ENCODE measurements at places on chromosomes 5 and 9.

DNA sequence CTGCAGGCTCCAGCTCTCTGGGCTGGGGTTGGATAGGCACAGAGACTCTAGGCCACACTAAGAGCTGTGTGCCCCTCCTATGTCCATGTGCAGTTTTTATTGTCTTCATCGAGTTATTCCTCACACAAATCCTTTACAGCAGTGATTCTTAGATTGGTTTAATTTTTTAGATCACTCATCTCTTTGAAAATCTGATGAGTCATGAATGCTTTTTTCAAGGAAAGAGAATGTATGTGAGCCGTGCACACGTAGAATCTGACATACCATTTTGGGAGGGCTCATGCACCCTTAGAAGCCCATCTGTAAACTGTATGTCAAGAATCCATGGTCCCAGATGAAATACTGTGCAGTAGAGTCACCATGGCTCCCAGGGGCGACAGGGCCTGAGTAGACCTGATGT is 100.7 kb upstream of the S1PR3 start:
- no peak for DNase-seq

GRCh38 chr5:134857401-134857800 is 11.6 kb downstream of the C5orf24 start:
- no peak for DNase-seq

- no peak for DNase-seq
Observed at GRCh38 chr5:118980438-118980837, 7.9 kb downstream of the DTWD2 start.

DNA sequence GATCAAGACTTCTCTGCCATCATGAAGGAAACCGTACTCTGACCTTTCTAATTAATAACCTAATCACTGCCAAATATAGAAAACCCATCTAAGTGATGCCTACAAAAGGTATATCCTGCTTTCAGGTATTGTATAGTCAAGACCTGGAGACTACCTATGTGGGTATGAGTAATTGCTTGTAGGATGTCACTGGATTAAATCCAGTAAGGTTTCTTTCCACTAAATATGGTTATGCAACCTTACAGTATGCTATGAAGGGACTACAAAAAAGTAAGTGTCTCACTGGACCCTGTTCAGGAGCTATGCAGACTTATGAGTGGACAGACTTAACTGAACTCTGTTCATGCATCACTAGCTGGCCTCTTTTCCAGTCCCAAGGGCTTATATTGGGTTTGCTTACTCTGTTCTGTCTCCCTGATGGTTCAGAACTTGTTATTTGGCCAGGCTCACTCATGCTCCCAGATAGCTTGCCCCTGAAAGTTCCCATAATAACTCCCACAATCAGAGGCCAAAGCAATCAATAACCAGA is 51.1 kb downstream of the PDE6A start:
- DNase-seq: no peak

GRCh38 chr5:160173-160510 is 31.2 kb upstream of the LRRC14B start:
- no peak for DNase-seq

- no peak for DNase-seq
Observed at GRCh38 chr5:40314275-40314674, 365.4 kb upstream of the PTGER4 start.

DNA sequence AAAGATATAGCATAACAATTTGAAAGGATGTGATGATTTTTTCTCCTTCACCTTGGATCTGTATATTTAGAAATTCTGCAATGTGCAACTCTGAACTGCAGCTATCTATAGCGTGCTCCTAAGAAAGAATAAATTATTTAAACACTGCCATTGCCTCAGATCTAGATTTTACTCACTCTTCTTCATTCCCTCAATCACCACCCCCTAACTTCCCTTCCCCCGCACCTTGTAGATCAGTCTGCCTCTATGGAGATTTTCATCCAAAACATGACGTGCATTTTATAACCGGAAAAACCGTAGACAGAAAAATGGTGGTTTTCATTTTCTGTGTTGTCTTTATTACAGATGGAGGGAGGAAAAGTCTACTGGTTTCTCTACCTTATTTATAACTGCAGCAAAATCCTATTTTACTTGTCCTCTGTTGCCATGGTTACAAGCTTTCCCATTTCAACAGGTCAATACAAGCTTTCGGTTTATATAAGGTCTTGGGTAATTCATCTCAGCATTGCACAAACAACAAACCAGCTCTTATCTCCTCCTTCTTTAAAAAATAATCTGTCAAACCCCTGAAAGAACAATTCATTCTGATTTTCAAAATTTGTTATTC is 480.0 kb downstream of the TAF11L14 start:
- no peak for DNase-seq

DNA sequence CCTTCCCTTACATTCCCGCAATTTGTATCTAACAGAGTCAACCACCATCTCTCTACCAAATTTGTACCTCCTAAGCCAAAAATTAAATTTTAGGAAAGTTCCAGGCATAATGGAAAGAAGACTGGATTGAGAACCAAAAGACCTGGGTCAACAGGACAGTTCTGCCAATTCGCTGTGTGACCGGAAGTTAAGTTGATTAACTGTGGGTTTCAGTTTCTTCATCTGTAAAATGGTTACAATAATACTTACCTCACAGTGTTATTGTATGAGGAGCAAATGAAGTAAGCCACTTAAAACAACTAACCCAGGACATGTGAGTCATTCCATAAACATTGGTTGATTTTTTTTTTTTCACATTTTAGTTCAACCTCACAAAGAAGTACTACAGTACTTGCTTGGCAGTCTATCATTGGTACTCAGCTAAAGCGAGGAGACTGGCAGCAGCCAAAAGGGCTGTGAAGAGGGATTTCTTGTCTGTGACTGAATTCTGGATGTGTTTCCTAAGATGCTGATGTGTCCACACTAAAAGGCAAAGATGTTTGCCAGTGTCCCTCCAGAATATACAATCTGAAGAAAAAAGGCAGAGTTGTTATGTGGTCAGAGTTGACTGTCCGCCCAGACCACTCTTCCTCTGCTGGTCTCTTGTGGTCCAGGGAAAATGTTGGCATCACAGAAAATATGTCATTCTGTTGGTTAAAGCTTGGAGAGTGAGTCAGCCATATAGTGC is 198.6 kb downstream of the TLE1 start:
- no peak for DNase-seq

- DNase-seq: no peak
Observed at GRCh38 chr9:7333719-7334118, 465.9 kb downstream of the DMAC1 start.

Data from suprapubic skin (tissue), 4 donors.